ENCODE measurements at places on chromosomes 13 and 19.

DNA sequence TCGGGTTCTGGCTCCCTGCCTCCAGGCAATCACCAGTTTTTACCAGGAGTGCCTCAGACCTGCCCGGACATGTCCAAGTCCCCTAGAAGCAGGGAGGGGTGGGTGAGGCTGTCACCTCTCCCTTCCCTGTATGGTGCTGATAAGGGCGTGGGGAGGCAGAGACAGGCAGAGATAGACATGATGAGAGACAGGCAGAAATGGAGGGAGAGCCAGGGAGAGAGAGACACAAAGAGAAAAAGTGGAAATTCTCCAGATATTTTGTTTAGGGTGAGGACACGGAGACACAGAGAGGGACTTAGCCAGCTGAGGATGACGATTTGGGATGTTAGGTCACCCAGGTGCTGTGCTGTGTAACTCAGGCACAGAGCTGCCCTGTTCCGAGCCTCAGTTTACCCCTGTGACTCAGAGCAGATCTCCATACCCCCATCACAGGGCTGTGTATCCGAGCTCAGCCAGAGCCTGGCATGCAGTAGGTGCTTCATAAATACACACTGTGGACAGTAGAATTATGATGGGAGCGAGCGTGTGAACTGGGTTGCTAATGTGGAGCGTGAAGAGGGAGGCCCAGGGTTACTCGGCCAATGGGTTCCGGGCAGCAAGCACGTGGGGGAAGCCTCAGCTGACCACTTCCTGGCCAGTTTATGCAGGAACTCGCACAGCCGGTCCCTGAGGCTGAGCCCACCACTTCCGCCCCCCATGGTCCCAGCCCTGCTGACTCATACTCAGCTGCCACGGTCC, 11.9 kb upstream of the GDF15 start:
- peak; percentile 80 for DNase-seq

GRCh38 chr19:16645140-16645539, 14.8 kb downstream of the SMIM7 start:
- DNase-seq, result no peak

DNA sequence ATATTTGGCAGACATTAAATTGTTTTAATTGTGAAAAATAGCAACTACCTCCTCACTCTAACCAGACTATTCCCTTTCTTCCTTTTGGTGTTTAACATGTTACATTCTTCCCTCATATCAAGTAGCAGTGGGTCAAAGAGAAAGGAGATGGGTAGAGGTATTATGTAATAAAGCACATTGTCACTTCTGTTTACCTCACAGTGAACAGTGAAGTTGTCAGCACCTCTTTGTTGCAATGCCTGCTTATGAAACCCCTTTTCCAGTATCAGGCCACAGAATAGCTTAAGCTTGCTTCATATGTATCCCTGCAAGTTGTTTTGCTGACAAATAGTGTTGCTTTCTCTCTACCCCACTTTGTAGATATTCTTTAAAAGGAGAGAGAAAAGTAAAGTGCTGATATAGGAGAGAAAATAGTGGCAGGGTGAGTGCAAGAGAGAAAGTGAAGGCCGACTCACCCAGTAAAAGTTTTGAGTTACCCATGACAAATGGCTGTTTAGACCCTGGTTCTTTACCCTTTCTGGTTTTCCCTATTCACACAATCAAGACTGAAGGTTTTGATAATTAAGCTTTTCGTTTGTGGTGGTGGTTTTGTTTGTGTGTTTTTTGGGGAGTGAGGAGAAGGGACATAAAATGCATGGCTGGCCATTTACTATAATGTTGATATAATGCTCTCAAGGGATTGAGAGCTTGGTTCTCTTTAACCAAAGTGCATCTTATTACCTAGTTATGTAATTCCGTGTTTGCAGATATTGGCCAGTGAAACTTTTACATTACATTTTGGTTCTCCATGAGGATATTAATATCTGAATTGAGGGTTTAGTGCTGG, 3.7 kb downstream of the ITM2B start:
- no peak for DNase-seq

DNA sequence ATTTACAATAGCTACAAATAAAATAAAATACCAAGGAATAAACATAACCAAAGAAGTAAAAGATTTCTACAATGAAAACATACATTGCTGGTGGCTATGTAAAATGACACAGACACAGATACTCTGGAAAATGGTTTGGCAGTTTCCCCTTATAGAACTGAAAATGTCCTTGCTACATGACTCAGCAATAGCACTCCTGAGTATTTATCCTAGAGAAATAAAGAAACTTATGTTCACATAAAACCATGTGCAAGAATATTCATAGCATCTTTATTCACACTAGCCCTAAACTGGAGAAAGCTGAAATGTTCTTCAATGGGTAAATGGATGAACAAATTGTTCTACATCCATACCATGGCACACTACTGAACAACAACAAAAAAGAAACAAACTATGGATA, 100.2 kb upstream of the RFC3 start:
- DNase-seq, result no peak

DNA sequence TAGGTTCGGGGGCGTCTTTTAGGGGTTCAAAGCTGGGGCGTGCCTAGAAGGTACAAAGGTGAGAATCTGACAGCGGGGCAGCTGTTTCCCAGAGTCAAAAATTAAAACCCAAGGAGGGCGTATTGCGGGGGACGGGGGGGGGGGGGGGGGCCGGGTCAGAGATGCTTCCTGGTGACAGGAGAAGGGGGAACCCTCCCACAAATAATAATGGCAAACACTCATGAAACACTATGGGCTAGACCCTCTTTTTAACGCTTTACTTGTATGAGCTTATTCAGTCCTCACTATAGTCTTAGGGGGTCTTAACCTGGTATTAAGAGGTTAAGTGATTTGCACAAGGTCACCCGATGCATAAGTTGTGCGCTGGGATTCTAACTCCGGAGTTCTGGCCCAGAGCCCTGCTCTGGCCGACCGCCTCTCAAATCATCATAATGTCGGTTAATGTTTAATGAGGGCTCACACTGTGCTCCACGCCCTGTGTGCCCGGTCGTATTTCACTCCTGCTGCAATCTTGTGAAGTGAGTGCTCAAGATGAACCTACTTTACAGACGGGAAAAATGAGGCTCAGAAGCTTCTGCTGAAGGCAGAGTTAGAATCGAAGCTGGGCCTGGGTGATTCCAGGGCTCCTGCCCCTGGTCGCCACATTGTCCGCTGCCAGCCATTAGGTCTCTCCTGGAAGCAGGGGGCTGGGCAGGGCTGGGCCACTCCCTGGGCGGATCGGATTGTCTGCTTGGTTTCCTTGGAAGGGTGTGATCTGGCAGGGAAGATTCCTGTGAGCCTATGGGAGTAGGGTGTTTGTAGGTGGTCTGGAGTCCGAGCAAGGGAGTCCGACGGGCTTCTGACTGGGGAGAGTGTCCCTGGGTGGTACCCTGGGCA, 964 bp downstream of the PAK4 start:
- DNase-seq, result no peak

DNA sequence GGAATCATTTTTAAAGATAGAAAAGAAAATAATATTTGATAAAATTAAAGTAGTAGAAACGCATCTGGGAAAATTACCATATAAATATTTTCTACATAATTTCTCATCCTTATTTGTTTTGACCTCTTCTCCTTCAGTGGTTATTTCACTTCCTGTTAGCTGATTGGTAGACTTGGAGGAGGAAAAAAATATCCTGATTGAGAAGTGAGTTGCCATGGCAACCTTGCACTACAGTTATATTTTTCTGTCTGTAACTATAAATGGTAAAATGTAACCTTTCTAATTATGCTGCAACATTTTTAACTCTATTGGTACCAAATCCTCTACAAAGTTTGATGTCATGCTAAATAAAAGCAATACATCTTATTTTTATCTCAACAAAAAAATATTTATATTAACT, 45.2 kb downstream of the SCEL start:
- no peak for DNase-seq

DNA sequence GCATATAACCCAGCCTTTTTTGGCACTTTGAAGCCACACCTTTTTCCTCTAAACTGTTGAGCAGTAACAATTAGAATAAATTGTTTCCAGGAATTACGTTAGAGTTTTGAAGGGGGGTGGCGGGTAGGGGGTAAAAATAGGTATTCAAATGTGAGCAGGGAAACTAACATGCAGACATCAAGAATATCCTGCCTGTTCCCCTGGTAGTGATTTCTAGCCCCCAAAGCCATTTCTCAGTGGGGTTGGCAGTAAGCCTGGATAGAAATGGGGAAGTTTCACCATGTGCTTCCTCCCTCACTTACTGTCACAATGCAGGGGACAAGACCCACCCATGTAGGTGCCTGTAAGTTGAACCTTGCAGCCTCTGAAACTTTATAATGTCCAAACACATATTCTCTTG, 3.8 kb downstream of the DOCK9 start:
- no peak for DNase-seq

DNA sequence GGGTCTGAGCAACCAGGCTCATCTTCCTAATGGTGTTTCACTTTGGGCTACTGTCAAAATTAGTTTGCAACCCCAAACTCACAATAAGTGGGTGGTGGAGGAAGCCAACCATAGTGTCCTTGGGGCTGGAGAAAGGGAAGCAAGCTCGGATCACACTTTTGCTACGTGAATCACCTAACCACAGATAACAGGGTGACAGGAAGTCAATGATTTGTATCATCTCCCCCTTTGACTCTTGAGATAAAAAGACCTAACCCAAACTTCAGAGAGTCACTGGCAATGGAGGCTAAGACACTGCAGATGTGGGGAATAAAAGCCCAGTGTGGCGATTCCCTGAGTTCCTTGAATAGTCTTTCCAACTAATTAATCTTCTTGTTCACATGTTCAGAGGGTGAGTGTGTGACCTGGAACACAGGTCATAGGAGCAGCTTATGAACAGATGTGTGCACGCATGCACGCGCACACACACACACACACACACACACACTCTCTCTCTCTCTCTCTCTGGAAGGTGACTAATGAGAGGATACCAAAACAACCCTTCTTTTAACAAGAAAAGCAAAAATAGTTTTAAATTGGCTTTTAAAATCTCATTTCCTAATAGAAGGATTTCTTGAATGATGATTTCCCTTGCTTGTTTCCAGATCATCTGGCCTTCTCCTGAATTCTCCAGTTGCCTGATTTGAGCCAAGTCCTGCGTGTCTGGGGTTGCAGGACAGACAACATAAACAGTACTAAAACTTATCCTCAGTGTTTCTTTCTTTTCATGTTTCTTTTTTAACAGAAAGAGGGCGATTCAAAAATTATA, 21.2 kb upstream of the DOCK9 start:
- no peak for DNase-seq

GRCh38 chr19:43848821-43849220, 21.7 kb downstream of the ZNF283 start:
- DNase-seq, result no peak
